Forelimb muscle (tissue), 1 donor: ENCODE measurements at places on chromosomes 3 and 15. TPM values are rescaled to one million over a fixed set of nuclear protein-coding genes. Genes with fewer than 3 reads are reported as not detected.
A peak's percentile ranks its signal among the peaks of the same experiment; 100 is the strongest.

DNA sequence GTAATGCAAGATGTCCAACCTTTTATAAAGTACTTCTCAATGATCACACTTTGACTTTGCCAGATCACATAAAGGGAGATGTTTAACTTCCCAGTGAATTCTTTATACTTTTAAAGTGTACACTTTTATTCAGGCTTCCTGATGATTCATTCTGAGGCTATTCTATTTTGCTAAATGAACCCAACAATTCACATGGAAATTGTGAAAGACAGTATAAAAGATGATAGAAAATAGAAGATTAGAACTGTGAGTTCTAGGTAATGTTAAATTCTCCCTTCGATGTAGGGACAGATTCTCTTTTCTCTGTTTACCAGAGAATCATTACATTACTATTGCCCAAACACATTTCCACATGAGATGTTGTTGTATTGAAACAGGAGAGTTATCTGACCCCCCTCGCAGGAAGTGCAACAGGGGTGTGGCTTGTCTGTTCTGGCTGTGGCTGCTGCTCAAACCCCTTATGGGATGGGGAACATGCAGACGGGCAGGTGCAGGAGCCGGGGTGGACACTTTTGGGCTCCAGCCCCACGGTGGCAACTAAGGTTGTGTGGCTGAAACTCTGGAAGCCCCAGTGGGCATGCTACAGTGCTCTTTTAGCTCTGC is 131.3 kb upstream of the LRTM1 start:
- no peak for DNase-seq

DNA sequence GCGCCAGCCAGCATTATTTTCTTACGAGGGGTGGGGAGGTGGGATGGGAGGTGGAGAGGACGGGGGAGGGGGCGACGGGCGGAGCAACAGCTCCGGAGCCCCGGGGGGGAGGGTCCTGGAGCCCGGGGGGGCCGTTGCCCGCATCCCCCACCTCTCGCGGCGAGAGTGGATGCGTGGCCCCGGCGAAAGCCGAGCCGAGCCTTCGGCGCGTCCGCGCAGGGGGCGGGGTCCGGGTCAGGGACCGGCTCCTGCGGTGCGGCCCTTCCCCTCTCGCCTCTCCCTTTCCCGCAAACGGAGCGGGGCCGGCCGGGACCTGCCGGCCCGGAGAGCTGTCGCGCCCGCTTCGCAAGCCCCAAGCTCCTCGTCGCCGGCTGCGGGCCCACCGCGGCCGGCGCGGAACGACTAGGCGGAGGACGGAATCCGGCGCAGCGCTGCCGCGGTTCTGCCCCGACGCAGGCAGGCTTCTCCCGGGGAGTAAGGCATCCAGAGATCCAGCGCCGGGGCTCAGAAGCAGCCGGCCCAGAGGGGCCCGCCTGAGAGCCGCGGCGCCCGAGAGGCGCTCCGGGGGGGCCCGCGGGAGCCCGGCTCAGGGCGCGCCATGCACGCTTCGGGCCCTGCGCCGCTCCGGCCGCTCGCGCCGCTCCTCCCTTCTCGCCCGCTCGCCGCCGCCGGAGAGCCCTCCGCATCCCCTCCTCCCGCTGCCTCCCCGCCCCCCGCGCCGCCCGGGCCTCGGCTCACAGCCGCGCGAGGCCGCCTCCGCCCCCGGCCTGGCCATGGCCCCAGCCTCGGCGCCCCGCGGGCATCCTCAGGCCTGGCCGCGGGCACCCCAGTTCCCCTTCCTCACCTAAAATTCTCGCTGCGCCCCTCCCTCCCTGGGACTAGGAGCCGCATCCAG is 459 bp upstream of the ADCY5 start:
- no peak for DNase-seq

DNA sequence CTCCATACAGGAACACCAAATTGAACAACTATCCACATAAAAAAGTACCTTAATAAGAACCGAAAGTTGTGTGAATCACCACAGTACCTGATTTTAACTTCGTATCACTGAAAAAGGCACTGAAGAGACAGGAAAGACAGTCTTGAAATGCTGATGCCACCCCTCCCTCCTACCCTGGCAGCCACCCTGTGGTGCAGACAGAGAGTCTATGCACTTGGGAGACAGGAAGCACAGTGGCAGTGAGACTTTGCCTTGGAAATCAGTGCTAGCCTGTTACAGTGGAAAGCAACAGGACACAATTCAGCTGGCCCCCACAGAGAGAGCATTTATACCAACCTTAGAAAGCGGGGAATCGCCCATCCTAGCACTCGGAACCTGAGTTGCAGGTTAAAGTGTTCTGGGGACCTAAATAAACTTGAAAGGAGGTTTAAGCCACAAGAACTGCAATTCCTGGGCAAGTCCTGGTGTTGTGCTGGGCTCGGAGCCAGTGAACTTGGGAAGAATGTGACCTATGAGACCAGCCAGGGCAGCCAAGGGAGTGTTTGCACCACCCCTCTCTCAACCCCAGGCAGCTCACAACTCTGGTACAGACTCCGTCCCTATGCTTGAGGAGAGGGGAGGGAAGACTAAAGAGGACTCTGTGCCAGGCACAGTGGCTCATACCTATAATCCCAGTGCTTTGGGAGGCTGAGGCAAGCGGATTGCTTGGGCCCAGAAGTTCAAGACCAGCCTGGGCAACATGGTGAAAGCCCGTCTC is 240.1 kb downstream of the ISL2 start:
- no peak for DNase-seq

GRCh38 chr3:117600112-117600511 is 890.5 kb downstream of the TUSC7 start:
- DNase-seq: no peak

GRCh38 chr3:12148183-12148940 is 10.3 kb downstream of the TIMP4 start:
- no peak for DNase-seq

DNA sequence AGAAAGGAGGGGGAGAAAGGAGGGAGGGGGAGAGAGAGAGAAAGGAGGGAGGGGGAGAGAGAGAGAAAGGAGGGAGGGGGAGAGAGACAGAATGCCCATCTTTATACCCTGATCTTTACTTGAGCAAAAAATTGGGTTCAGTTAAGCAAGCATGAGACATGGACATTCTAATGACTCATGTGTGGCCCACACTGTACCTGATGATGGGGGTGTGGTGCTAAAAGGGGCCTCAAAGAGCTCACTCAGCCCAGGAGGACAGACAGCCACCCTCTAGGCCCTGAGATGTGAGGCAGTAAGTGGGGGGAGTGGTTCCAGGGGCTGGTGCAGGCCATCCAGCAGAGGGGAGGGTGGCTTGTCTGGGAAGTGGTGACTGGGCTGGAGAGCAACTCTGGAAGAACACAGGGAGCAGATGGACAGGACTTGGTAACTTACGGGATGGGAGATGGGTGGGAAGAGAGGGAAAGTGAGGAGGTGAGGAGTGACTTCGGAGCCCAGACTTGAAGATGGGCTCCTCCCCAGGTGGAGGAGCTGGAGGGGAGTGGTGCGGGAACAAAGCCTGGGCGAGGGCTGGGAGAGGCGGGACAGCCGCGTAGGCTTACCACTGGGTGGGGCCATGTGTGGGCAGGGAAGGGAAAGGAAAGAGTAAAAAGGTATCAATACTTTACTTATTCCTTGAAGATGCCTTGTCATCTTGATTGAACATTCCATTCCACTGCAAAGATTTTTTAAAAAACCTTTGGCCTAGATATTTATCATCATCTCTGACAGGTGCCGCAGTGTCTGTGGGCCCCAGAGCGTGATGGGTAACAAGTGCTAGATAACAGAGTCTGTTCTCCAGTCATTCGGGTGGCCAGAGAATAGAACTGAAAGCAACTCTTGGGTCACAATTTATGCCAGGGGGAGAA is 32.3 kb downstream of the TSPAN3 start:
- DNase-seq: no peak

- DNase-seq: no peak
Measured at GRCh38 chr3:187925326-187925725, 180.1 kb upstream of the BCL6 start.

DNA sequence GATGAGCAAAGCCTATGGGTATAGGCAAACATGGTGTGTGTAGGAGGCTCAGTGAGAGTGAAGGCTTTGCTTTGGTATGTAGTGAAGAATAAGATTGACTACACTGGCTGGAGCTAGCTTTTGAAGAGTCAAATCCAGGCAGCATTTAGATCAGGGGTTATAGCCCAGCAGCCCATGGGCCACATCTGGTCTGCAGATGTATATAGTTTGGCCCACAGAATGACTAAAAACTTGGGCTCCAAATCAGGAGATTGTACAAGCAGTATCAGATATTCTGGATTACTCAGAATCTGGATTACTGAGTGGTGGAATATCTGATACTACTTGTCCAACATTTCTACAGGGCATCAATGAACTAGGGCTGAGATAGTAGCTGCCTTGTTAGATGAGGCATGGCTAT is 92.9 kb upstream of the FGF7 start:
- DNase-seq: no peak

- no peak for DNase-seq
Measured at GRCh38 chr3:143119974-143120715, 574 bp downstream of the CHST2 start.

- DNase-seq: no peak
Measured at GRCh38 chr3:139052802-139053600, 8.3 kb upstream of the PRR23C start.

DNA sequence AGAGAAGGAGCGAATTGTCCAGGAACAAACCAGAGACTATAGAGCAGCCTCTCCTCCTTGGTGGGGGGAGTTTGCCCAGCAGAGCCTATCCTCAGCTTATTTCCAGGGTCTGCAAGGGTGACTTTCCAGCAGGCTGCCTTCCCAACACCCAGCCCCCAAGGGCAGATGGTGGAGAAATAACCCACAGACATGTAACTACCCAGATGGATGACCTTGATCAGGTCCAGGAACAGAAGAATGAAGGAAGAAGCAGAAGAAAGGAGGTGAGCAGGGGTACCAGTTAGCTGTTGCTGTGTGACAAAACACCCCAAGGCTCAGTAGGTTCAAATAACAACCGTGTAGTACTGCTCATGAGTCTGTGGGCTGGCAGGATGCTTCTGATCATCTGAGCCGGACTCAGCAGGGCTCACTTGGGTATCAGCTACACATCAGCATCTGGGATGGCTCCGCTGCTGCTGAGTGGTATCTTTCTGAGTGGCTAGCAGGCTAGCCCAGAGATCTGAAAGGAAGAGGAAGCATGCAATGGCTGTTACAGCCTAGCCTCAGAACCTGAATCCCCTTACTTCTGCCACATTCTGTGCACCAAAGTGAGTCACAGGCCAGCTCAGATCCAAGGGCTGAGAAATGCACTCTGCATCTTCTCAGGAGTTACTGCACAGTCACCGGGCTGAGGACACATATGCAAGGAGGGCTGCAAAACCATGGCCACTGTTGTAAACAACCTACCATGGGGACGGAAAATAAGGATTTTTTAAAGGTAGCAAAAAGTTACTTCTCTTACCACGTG is 22.2 kb upstream of the TXNRD3 start:
- no peak for DNase-seq

DNA sequence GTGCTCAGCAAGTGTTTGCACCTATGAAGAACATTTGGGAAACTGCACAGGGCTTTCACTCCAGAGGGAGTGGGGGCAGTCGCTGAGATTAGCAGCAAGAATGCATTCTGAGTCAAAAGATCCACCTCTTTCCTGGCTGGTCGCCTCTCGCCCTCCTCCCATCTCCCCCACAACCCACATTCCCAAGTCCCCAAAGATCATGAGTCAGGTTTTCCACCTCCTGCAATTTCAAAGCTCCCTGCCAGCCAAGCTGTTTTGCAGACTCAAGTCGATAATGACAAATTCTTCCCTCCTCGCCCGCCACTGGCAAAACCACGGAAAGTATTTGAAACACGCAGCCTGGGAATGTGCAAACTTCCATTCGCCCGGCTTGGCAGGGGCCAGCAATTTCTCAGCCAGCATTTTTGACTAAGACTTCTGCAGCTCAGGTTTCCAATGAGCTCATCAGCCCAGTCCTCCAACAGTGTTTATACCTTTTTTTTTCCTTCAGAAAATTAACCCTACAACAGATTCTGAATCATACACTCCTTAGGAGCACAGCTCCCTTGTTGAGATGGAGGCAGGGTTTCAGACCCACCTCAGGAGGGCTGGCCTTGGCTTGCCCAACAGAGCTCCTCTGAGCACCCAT is 181.4 kb downstream of the SMAD6 start:
- DNase-seq: peak; percentile 98

- DNase-seq: no peak
Measured at GRCh38 chr15:60244813-60245212, 153.0 kb downstream of the ANXA2 start.

GRCh38 chr15:25287823-25288222 is 151.0 kb downstream of the UBE3A start:
- no peak for DNase-seq

- DNase-seq: no peak
Measured at GRCh38 chr3:177523872-177524438, 326.7 kb upstream of the TBL1XR1 start.

DNA sequence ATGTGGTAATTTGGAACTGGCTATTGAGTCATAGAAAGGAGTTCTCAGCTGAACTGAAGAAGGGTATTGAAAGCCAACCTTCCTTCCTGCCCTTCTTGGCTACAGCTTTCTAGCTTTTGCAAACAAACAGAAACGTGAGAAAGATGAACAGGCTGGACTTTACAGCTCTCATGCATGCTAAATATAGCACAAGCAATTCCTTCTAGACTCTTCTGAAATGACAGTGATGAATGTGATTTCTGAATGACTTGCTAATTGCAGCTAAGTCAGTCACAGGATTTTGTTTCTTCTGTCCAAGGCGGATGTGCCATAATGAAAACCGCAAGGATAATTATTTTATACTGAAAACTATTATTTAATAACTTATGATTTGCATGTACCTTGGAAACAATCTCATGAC is 36.3 kb downstream of the BCHE start:
- no peak for DNase-seq

GRCh38 chr3:66980791-66981190 is 17.3 kb upstream of the KBTBD8 start:
- no peak for DNase-seq

- DNase-seq: no peak
Measured at GRCh38 chr3:32794487-32795308, 23.1 kb upstream of the TRIM71 start.

- no peak for DNase-seq
Measured at GRCh38 chr3:145767909-145768308, 393.1 kb downstream of the PLOD2 start.

GRCh38 chr3:53231532-53232511 is 24.0 kb downstream of the TKT start:
- no peak for DNase-seq

The C3orf85 gene
- not detected for polyA plus RNA-seq

The CADM2 gene
- polyA plus RNA-seq: 5.8 TPM

The CTXN2 gene
- not detected for polyA plus RNA-seq

The P2RY1 gene
- 4.8 TPM for polyA plus RNA-seq

The MORF4L1 gene
- polyA plus RNA-seq: 513 TPM

The PROS1 gene
- polyA plus RNA-seq: 21.0 TPM

The FBXO40 gene
- polyA plus RNA-seq: 3.4 TPM

The GOLGA8Q gene
- 2.0 TPM for polyA plus RNA-seq

The ONECUT1 gene
- not detected for polyA plus RNA-seq

The FBXO45 gene
- polyA plus RNA-seq: 14.5 TPM

The THBS1 gene
- 46.5 TPM for polyA plus RNA-seq

The EAF1 gene
- 11.3 TPM for polyA plus RNA-seq

The ACKR2 gene
- polyA plus RNA-seq: 0.46 TPM

The ESYT3 gene
- 20.7 TPM for polyA plus RNA-seq

The NR2E3 gene
- polyA plus RNA-seq: 7.4 TPM

The CNTN6 gene
- polyA plus RNA-seq: 1.2 TPM
